ENCODE measurements at places on chromosomes 11 and 22. TPM values are rescaled to one million over a fixed set of nuclear protein-coding genes. Genes with fewer than 3 reads are reported as not detected.

The UPK3A gene
- not detected for polyA plus RNA-seq

The ACR gene
- not detected for polyA plus RNA-seq

DNA sequence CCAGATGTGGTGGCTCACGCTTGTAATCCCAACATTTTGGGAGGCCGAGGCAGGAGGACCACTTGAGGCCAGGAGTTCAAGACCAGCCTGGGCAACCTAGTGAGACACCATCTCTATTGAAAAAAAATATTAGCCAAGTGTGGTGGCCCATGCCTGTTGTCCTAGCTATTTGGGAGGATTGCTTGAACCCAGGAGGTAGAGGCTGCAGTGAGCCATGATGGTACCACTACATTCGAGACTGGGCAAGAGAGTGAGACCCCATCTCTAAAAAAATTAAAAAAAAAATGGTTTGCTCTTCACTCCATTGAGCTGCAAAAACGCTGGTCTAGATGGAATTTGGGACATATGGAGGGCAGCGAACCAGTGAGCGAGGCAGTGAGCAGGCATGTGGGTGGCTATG lies 21.6 kb upstream of the SOX10 start:
- no peak for DNase-seq

GRCh38 chr11:57477507-57478189 lies 17.3 kb downstream of the RTN4RL2 start:
- DNase-seq, result no peak

DNA sequence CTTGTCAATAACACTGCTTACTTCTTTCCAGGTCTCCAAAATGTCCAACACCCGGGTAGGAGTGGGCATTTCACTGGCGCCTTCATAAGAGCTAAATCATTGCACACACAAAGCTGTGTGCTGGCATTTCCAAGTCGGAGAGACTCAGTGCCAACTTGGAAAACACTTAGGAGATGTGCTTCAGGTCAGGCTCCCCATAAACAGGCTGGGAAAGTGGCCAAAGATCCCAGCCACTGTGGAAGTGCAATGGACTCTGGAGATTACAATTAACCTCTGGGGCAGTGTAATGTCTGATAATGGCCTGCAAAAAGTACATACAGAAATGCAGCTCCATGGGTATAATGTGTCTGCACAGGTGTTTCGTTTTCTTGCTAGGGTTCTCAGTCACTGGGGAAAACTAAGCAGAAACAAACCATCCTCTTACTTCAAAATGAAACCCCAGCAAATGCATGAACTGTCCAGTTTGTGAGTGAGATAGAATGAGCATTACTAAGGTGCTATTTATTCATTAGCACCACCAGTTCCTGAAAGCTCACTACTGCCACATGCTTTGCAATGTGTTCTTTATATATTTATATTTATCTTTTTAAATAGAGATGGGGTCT lies 79.0 kb downstream of the ABTB2 start:
- no peak for DNase-seq

- peak; percentile 93 for DNase-seq
These were observed at the start of gene ARHGAP42 for GRCh38 chr11:100687054-100687629. Gene ARHGAP42, plus strand, starts transcription at chr11:100687288. Its CDS starts 391 bp downstream, at chr11:100687679.

DNA sequence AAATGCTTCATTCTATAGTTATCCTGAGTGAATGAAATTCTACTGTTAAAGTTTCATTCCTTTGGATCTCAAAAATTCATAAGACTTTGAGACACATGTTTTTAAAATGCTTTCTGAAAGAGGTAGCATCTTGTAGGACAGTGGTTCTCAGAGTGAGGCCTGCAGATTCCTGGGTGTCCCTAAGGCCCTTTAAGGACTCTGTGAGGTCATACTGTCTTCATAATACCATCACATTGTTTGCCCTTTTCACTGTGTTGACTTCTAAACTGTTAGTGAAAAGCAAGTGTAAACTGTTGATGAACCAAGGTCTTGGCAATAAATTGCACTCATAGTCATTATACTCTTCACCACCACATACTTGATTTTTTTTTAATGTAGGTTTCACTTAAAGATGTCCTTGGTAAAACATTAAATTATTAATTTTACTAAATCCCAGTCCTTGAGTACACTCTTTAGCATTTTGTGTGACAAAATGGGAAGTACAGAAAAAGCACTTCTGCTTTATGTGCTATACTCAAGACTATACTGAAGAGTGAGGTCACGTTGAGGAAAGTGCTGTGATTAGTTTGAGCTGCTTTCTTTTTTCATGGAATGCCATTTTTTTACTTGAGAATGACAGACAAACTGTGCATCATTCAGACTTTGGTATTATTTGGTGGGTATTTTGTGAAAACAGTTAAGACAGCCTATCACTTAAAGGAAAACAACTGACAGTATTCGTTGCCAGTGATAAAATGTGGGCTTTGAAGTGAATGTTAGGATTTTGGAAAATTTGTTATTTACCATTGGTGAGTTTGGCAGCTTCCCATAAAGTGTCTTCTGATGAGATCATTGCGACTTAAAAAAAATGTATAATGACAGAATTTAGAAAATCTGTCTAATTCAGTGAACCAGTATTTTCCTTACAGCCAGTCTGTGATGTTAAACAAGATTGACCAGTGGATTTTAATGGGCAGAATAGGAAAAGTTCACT lies 61.1 kb downstream of the SPECC1L start:
- no peak for DNase-seq

- DNase-seq, result no peak
These were observed 6.8 kb upstream of the HEPACAM start for GRCh38 chr11:124942466-124943253.

Measured in muscle of back (tissue), 13 donors.